ENCODE measurements at places on chromosomes 4 and X. TPM values are rescaled to one million over a fixed set of nuclear protein-coding genes. Genes with fewer than 3 reads are reported as not detected.

- DNase-seq: no peak
Observed at GRCh38 chrX:39152106-39152649, 350.9 kb downstream of the MID1IP1 start.

DNA sequence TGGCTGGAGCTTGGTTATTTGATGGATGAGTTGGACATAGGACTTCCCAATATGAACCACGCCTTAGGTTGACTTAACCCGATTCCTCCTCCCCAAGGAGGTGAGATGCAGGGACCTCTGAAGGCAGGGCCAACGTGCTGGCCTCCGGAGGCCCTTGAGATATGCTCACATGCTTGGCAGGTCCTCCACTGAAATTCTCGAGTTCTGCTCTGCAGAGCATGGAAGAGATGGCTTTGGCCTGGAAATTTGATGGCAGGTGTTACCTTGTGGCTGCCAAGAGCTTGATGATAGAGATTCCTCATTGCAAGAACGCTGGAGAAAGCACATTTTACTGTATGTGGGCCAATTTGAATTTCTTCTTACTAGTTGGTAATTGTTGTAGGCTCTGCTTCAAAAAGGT lies 117.4 kb upstream of the LIMCH1 start:
- no peak for DNase-seq

GRCh38 chr4:118398226-118399090 lies 45.7 kb upstream of the PRSS12 start:
- no peak for DNase-seq

GRCh38 chr4:114273238-114273637 lies 293.8 kb upstream of the ARSJ start:
- no peak for DNase-seq

DNA sequence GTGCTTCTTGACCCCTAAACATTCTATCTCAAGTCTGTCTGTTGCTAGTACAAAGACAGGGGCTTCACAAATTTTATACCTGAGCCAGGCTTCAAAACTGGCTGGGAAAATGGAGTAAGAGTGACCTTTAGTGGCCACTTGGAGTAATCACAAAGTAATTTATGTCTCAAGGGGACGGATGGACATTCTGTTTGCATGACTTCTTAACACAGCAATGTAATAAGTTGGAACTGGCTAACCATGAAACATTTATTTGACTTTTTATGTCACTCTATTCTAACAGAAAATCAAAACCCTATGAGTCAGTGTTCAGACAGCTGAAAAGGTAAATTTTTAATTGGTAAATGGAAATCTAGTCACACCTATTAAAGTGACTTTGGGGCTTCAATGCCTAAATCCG lies 600.6 kb downstream of the ANKRD50 start:
- no peak for DNase-seq

- no peak for DNase-seq
Observed at GRCh38 chr4:82648356-82648755, 86.6 kb upstream of the TMEM150C start.

CFAP47 gene
- not detected for total RNA-seq

TMEM164 gene
- total RNA-seq: 20.2 TPM

RAB9A gene
- total RNA-seq: 21.7 TPM
